ENCODE measurements at places on chromosomes 4 and X.

- no peak for DNase-seq
Measured at GRCh38 chr4:113113151-113113550, 63.7 kb downstream of the ANK2 start.

DNA sequence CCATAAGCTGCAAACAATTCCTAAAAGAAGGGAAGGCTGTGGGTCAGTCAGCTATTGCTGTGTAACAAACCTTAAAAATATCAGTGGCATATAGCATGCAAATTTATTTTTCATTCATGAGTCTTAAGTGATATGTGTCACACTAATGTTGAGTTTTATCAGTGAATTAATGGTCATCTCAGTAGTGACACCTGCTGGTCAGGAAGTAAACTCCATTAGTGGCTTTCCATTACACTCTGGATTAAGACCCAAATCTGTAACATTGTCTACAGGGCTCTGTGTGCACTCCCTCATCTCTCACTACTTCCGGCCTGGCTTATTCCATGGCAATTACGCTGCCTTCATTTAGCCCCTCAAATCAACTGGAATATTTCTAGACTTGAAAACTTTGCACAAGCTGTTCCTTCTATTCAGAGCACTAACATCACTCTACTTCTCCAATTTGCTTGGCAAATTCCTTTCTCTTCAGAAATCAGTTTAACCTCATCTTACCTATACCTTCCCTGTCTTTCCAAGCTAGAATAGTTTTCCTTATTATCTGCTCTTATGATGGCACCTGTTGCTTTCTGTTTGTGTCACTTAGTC, 217.3 kb upstream of the TAPT1 start:
- DNase-seq: peak; percentile 40

- no peak for DNase-seq
Measured at GRCh38 chrX:122113376-122113775, 1066.0 kb downstream of the GLUD2 start.

- no peak for DNase-seq
Measured at GRCh38 chr4:139890816-139891215, 225.2 kb downstream of the MGST2 start.

DNA sequence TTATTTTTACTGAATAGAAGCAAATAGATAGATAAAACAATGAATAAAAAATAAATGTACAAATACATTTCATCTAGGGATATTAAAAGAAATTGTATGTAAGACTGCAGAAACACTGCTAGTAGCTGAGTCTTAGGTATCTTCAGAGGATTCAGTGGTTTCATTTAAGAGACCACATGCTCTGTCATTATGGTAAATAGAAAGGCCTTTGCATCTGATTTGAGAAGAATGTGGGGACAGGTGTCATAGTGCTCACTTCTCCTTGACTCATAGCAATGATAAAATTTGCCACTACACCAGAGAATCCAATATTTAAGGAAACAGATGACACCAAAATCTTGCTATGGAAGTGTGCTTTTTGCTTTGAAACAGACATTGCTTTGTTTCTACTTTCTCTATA, 59.8 kb upstream of the PPP1R2C start:
- DNase-seq: no peak

DNA sequence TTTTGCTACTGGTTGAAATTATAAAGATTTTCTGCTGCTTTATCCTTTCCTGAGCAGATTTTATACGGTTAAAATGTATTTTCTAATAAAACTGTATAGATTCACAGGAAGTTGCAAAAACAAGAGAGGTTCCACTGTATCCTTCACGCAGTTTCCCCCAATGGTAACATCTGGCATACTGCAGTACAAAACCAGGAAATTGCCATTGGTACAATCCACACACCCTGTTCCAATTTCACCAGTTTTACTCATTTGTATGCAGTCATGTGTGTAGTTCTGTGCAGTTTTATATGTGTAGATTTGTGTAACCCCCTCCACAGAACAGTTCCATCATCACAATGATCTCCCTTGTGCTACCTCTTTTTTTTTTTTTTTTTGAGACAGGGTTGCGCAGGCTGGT, 20.0 kb downstream of the DDX3X start:
- no peak for DNase-seq

DNA sequence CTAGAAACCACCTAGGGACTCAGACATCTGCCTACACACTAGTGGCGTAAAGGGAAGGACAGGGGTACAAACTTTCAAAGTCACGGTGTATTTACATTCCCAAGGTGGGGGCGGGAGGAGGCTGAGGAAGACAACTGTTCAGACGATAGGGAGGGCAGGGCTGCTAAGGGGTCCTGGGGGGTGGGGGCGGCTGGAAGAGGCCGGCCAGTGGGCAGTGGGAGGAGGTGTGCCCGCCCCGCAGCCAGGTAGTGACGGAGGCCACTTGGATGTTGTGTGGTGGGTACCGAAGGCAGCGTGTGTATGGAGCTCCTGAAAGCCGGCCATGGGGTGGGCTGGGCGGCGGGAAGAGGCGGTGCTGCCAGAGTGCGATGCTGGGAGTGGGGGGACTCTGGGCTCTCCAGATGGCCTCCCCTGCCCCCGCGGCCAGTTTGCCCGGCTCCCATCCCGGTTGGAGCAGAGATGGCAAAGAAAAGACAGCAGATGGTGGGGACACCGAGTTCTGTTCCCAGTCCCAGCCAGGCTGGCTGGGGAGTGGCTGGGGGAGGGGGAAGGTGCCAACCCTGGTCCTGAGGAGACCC, 24.2 kb downstream of the L1CAM start:
- DNase-seq: no peak

GRCh38 chrX:29617276-29617675, 598.1 kb upstream of the MAGEB2 start:
- no peak for DNase-seq

DNA sequence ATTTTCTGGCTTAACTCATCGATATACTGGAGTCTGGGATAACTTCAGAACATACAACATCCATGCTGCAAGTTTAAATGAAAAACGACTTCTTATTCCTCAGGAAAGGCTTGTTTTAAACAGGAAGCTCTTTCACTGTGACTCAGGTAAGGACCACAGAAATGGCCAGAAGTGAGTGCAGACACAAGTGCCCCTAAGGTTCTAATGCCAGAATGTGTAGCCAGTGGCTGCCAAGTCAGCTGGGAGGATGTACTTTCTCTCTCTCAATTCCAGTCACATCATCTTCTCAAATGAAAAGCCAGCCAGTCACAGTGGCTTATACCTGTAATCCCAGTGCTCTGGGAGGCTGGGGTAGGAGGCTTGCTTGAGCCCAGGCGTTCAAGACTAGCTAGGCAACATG, 144.6 kb downstream of the SH3KBP1 start:
- DNase-seq: no peak

DNA sequence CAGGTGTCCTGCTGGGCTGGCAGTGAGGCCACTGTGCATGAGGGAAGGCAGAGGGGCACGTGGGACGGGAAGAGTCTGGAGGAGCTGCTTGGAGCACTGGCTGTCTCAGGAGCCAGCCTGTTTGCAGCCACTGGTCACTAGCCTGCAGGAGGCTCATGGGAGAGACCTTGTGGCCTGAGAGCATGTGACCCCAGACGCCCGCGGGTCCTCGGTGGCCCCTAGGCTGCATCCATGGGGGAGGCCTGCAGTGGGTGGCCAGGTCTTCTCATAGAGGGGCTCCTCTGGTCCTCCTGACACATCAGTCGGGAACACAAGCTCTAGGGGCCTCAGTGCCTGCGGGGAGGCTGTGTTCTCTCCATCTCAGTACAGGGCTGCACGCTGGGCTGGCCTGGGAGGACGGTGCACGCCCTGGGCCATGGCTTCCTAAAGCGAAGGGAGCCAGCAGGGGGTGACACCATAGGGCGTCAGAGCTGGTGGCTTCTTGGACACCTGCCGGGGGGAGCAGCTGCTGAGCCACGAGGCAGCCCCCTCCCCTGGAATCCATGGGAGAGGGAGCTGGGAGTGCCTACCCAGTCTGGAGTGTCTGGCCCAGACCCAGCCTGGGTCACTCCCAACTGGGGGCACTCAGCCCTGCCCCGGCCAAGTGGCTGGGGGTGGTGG, 12.3 kb downstream of the NAT8L start:
- DNase-seq: no peak

DNA sequence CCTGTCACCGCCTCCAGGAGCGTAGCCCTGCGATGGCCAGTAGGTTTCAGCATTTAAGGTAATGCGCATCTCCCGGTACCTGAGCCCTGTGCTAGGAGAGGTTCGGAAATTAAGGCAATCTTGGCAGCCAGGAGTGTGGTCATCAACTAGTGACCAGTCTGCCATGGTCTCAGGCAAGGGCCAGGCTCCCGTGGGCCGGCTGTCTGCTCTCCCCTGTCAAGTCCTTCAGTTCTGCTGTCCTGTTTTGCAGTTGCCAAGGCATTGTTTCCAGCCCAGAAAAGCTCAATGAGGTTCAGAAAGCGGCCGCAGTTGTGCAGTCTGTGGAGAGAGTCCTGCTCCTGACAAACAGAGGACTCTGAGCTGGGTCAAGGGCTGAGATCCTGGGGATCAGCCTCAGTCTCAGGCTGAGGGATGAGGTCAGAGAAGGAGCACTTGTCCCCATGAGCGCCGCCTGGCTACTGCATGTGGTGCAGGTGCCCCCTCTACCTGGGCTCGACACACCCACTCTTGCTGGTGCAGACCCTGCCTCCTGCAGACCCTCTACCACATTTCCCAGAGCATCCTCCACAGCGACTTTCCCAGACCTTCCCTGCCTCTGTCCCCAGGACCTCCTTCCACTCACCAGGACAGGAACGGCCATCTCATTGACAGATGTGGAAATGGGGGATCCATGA, 53.4 kb upstream of the PSAPL1 start:
- no peak for DNase-seq

DNA sequence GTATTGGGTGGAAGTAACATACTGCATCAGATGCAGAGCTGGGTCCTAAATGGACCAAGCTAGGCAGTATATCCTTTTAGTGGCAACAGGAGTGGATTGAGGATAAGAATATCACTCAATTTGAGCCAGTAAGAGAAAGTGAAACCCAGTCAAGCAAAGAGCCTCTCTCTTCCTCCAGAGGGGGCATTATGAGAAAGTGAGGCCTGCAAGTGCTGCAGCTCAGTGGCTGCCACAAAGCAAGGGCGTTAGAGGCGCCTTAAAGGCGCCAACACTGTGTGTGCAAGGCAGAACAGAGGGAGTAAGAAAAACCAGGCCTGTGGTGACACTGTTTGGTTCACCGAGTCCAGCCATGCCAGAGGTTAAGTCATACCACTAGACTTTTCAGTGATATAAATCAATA, 17.5 kb downstream of the STX18 start:
- DNase-seq: no peak

- no peak for DNase-seq
Measured at GRCh38 chr4:55110131-55110530, 15.3 kb downstream of the KDR start.

GRCh38 chrX:119236623-119237561, 807 bp downstream of the PGRMC1 start:
- DNase-seq: peak; percentile 44

- no peak for DNase-seq
Measured at GRCh38 chr4:153151535-153152455, 52.4 kb upstream of the TRIM2 start.

- DNase-seq: no peak
Measured at GRCh38 chr4:141142423-141142822, 9.2 kb upstream of the RNF150 start.

- DNase-seq: no peak
Measured at GRCh38 chr4:113666386-113667114, 95.0 kb downstream of the CAMK2D start.

GRCh38 chr4:176453079-176453478, 133.3 kb downstream of the SPCS3 start:
- DNase-seq: no peak

DNA sequence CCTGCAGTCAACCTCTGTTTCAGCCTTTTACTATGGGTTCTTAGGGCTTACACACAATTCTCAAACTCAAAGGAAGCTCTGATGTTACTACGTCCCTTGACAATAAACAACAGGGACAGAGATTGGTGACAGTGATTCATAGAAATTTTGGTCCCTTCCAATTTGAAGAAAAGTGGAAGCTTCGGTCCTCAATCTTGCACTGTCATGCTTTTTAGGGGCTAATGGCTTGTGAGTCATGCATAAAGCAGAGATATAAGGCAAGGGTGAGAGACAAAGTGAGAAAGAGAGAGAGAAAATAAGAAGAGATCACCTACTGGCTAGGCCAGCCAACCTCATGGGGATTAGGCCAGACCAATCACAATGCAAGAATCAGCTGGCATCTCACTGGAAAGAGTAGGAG, 63.2 kb upstream of the STARD8 start:
- DNase-seq: peak; percentile 35

DNA sequence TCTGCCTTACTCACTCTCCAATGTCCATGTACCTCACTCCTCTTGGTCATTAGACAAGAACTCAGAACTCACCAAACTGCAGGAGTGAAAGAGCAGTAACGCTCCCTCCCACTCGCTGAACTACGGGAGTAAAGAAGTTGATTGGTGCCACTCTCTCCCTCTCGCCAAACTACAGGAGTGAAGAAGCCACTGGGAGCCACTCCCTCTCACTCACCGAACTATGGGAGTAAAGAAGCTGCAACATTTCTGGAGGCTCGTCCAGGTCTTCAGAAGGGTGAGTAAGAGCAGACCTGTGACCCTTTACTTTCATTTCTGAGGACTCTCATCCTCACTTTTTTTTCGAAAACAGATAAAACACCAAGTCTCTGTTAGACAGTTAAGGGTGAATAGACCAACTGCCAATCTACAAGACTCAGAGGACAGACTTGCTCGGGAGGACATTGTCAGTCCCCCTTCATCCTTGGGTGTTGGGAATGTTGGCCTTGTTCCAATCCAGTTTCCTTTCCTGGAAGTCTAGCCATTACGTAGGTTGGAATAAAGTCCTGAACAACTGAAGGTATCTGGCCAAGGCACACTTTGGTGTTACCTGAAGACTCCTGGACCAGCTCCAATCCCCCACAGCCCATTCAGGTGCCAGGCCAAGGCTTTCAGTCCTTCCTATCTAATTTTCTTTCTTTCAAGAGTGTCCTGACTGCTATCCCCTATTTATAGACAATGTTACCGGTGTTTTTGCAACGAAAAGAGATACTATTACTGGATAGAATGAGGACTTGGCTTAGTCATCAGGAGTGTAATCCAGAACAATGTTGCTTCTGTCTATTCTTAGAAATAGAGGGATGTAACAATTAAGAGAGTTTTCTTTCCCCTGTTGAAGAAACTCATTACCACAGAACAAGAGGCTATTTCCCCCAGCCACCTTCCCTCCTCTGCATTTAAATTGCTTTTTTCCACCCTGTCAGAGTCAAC, 11.0 kb upstream of the COL25A1 start:
- no peak for DNase-seq

GRCh38 chrX:78237127-78237526, 90.3 kb downstream of the CYSLTR1 start:
- no peak for DNase-seq

- DNase-seq: no peak
Measured at GRCh38 chrX:51296138-51296537, 36.5 kb upstream of the NUDT10 start.

- DNase-seq: no peak
Measured at GRCh38 chr4:114312338-114312737, 286.3 kb upstream of the UGT8 start.

GRCh38 chr4:93761286-93761685, 67.3 kb upstream of the ATOH1 start:
- DNase-seq: no peak

- no peak for DNase-seq
Measured at GRCh38 chrX:144612076-144612475, 635.2 kb upstream of the SPANXN1 start.

- DNase-seq: no peak
Measured at GRCh38 chr4:44661940-44662622, 10.7 kb upstream of the YIPF7 start.

Data from K562 (cell line).